ENCODE measurements at places on chromosomes 13 and 19.
A peak's percentile ranks its signal among the peaks of the same experiment; 100 is the strongest.

GRCh38 chr13:24693862-24694471, 13.8 kb downstream of the ATP12A start:
- peak; percentile 20 for DNase-seq

- DNase-seq, result peak; percentile 69
These were observed at the start of the genes MAN2B1 and WDR83 for GRCh38 chr19:12666265-12667048. Gene MAN2B1, minus strand, starts transcription at chr19:12666742. Its CDS starts 41 bp downstream, at chr19:12666701. Gene WDR83, plus strand, starts transcription at chr19:12666807. Its CDS starts 2,984 bp downstream, at chr19:12669791.

DNA sequence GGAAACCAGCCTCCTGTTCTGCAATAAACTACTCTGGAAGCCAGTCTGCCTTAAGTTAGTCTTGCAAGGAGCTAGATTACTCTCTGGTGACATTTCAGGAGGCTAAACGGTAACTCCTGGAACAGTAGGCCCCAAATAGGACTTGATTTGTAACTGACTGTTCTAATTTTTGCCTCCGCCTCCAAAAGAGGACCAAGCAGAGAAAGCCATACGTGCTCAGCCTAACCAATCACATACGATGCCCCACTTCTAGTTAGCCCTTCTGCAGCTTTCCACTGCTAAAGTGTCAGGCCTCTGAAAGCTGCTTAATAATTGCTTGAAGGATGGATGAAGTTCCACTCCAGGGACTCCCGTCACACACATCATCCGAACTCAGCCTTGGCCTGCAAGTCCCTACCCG, 744 bp downstream of the ZNF805 start:
- DNase-seq, result no peak

- no peak for DNase-seq
These were observed 199.2 kb downstream of the COL4A1 start for GRCh38 chr13:110107568-110108347.

DNA sequence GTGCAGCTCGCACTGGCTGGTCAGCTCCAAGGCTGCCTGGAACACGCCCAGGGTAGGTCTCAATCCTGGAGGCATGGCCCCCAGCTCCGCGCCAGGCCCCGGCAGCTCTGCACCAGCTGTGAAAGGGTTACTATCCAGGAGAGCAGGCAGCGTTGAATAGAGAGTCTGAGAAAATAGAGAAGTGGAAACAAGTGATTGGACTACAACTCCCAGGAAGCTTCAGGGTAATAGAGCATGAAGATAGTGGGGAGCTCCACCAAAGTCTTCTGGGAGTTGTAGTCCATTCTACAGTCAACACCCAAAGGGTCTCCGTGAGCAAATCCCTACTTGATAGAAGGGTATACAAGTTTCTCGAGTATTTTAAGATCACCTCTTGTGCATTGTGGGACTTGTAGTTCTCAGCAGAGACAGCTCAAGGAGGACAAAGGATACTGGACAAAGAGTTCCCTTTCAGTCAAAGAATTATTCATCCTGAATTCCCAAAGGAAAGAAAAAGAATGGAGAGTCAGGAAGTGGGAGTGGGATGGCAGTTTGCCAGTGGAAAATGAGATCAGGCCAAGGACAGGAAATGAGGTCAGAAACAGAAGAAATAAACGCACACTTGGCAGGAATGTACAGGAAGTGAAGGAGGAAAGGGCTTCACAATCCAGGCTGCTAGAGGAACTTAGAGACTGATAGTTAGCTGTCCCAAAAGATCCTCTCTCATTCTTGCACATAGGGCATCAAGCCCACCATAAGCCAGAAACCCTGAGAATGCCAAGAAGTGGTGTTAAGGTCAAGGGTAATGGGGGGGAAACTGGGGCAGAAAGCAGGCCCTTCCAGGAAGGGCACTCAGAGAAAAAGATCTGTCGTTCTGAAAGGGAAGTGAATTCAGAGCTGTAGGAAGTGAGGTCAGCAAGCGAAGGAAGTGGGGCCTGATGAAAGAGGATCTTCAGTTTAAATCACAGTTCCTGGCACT, 5.5 kb upstream of the MAMSTR start:
- no peak for DNase-seq

DNA sequence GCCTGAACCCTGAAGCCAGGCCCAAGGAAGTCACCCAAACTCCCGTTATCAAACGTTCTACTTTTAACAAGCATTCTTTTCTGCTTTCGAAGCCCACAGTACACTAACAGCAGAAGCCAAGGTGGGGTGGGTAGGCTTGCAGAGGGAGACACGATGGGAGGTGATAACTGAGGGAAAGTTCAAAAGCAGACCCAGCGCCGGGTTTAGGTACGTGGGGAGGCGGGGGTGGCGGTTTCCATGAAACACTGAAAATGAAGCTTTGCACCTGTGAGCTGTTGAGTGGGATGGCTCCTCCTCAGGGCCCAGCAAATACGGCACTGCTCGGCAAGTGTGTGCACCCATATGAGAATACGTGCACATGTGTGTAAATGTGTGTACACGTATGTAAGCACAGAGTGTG, 49.8 kb downstream of the KLF2 start:
- DNase-seq, result no peak

- DNase-seq, result no peak
These were observed 4.2 kb downstream of the MPND start for GRCh38 chr19:4347521-4347920.

- DNase-seq, result no peak
These were observed 22.0 kb downstream of the HDGFL2 start for GRCh38 chr19:4493929-4494690.

DNA sequence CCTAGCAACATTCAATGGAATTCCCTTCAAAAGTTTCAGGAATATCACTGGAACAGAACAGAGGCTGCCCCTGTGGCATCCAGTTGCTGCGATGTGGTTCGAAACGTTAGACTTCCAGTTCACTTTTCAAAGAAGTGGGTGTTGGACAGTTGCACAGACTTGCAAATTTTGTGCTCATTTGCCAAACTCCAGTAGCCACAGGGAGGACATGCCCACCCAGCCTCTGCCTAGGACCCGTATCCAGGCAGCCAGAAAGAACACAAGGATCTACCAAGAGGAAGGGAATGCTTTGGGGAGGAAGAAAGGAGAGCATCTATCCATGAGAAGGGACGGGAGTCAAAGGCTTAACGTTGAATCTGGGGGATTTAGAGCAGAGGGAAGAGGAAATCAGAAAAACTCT, at the start of gene METTL21C:
Gene METTL21C, minus strand, starts transcription at position 108 of the 400 bp plus-strand sequence. CDS start 546 bp downstream, outside the sequence.
- no peak for DNase-seq

GRCh38 chr19:52188822-52189734, 774 bp upstream of the PPP2R1A start:
- no peak for DNase-seq

DNA sequence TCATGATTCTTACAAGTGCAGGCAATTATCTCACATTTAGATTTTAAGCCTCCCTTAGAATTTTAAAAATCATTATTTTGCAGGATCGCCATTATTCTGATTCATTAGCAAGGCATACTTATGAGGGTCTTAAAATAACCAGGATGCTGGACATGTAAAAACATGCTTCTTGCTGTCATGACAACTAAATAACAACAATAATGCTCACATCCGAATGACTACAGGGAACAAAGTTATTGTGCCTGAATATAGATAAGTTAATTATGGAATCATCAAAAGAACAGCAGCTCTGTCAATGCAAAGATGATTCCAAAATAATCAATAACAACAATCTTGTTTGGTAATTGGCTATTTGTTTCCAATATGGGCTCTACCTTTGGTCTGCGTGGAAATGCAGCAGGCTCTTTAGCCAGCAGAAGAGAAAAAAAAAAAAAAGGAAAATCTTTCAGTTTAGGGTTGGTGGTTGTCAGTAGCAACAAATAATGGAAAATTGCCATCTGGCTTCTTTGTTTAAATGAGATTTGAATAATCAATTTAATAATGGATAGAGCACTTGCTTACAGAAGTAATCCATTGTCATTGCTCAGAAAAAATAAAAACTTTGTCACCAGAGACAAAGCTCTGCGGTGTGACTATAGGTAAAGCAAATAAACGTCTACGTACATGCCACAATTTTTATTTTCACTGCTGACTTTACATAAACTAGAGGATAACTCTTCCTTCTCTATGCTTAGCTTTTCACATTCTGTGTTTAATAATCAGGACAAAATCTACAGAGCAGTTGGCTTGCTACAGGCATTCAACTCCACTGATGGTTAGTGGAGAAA, 468.9 kb upstream of the TSHZ3 start:
- no peak for DNase-seq

- DNase-seq, result no peak
These were observed 9.3 kb upstream of the CDX2 start for GRCh38 chr13:27978301-27978968.

DNA sequence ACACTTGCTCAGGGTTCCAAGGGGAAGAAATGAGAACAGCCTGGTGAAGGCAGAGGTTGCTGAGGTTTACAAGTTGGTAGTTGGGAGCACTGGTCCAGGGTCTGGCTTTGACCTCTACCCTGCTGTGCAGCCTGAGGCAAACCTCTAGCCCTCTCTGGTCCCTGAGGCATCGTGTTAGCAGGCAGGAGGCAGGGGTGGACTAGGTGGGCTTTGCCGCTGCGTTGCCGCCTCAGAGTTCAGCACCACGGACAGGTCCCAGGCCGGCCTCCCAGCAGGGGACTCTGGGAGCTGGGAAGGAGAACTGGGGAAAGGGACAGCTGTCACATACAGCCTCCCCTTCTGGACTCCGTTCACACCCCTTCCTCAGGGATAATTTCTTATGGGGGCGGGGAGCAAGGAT, 3.1 kb downstream of the NCAN start:
- no peak for DNase-seq

DNA sequence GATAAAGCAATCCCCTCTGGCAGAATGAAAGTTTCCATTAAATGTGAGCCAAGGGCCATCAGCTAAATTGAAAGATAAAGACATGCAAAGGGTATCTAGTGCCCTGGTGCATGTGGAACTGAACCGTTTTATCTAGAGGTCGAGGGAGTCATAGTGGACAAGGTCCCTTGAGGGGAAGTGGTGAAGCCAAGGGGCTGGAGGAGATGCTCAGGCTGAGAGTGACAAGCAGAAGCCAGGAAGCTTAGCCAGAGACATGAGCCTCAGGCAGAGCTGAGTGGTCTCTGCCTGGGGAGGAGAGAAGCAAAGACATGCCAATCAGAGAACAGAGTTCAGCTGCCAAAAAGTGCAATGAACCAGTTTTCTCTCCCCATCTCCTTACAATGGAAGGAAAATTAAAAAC, 68.1 kb upstream of the SLC10A2 start:
- no peak for DNase-seq

- DNase-seq, result no peak
These were observed 1.1 kb downstream of the RBM26 start for GRCh38 chr13:79404985-79405384.

DNA sequence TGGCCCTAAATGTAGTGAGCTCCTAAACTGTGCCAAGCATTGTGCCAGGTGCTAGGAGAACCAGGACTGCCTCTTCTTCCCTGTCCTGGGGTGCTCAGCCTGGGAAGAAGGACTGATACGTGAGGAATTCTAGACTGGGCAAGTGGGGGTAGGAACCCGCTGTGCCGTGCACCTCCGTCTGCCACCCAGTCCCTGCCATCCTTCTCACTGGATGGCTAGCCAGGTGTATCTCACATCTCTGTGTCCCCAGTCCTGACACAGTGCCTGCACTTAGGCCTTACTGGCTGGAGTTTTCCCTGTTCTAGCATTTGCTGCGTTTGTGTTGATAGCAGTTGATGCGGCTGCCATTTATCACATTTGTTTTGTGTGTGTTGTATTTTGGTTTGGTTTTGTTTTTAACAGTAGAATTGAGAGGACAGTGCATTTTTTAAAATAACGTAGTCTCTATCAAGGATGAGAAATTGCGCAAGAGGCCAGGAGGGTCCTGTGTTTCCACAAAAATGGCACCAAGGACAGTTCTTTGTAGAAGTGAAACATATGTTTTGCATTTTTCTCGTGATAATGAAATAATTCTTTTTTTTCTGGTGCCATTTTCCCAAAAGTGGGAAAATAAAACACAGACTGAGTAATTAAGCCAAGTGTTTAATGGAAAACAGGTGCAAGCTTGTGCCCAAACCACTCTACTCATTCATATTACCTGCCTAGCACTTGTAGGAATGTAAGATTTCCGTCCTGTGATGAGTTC, 4.7 kb upstream of the GPR183 start:
- no peak for DNase-seq

- DNase-seq, result peak; percentile 78
These were observed 12.9 kb downstream of the CFD start for GRCh38 chr19:872266-872951.

DNA sequence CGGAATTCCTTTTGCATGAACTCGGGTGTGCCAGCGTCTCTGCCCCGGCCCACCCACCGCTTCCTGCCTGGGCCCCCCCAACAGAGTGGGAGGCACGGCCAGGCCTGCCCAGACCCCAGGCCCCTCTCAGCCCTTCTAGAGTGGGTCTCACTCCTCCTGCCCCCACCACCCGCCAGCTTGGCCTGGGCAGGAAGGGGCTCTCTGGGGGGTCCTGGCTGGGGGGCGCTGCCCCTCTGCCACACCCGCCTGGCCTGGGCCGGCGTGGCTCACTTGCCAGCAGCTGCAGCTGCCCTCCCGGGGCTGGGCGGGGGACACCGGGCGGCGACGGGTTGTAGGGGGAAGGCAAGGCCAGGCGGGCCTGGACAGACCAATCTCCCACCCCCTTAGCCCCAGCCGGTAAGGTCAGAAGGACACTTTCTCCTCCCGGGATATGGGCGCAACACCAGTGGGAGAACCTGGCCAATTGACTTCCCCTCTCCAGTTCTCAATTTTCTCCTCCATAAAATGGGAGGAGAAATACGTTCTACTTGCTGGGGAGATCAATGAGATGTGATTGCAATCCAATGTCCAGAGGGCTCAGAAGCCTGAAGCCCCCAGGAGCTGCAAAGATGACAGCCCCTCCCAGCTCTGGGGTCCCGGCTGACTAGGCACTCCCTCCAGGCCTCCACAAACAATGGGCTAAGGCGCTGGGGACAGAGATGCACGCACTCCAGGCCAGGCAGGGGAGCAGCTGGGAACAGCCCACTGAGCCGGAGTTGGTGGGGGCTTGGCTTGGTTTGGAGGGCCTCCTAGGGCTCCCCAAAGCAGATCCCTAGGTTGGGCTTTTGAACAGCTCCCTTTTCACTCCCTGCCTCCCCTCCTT, 2.4 kb downstream of the CRLF1 start:
- no peak for DNase-seq

- DNase-seq, result no peak
These were observed 55.8 kb upstream of the KLF2 start for GRCh38 chr19:16268676-16269319.

DNA sequence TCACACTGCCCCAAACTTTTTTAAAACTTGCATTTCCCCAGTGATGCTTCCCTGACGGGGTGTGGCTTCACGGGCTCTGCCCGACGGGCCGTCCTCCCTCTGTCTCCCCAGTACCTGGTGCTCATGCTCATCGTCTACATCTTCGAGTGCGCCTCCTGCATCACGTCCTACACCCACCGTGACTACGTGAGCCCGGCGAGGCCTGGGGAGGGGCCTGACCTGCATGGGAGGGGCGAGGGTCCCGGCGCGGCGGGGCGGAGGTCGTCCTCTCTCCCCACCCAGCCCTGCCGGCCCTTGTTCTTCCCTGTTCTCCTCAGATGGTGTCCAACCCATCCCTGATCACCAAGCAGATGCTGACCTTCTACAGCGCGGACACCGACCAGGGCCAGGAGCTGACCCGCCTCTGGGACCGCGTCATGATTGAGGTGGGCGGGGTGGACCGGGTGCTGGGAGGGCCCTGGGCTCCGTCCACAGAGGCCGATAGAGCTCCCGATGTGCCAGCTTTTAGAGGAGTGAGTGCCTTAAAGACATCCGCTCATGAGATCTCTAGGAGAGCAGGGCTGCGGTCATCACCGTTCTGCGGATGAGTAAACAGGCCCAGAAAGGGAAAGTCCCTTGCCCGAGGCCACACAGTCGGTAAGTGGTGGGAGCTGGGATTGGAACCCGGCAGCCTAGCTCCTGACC, 6.9 kb downstream of the UPK1A start:
- no peak for DNase-seq

GRCh38 chr13:75550159-75550567, 572 bp downstream of the UCHL3 start:
- no peak for DNase-seq

- DNase-seq, result no peak
These were observed 113.7 kb upstream of the ZNF507 start for GRCh38 chr19:32231691-32232090.

GRCh38 chr19:47268028-47268427, 6.7 kb upstream of the INAFM1 start:
- DNase-seq, result no peak
